Activated CD8-positive, alpha-beta memory T cell treated with anti-CD3 and anti-CD28 coated beads for 1 hour (primary cell): ENCODE measurements at places on chromosomes 3 and 15.

DNA sequence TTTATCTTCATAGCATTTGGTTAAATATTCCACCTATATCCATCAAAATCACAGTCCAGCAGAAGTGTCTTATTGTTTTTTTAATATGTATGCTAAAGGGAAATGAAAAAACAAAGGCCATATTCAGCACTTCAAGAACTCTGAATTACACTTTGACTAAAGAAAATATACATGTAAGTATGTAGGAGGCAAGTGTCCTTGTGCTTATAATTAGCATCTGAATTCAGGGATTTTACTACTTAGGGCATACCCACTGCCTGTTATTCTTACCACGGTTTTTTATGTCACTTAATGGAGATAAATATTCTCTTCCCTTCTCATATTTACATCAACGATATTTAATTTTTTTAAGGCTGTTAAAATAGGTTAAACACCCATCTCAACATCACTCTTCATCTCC, 117.3 kb downstream of the TBC1D5 start:
- no peak for DNase-seq

GRCh38 chr15:78927077-78927790, 17.6 kb downstream of the CTSH start:
- DNase-seq, result no peak

- no peak for DNase-seq
Observed at GRCh38 chr3:23002836-23003732, 200.0 kb upstream of the UBE2E2 start.

GRCh38 chr15:70071799-70072198, 25.9 kb downstream of the TLE3 start:
- DNase-seq, result no peak

- DNase-seq, result no peak
Observed at GRCh38 chr3:97430601-97431000, 334.0 kb upstream of the ARL6 start.

- DNase-seq, result no peak
Observed at GRCh38 chr15:42102646-42103235, 8.4 kb upstream of the PLA2G4D start.

DNA sequence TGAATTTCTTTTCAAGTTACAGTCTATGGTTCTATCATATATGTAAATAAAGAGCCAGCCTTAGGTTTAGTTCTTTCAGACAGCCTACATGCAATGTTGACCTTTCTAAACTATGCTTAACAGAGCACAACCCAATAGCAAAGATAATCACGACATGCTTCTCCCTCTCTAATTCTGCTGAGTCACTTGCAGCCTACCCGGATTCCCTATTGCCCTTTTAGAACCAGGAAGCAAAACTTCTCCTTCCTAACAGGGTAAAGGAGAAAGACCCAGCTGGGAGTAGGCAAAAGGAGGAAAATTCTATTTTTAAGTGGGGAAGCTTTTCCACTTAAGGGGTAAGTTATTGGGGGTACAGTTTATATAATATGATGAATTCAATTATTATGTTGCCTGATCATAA, 79.3 kb downstream of the SLC7A14 start:
- no peak for DNase-seq

- DNase-seq, result no peak
Observed at GRCh38 chr3:170256597-170256996, 34.4 kb downstream of the PRKCI start.

- no peak for DNase-seq
Observed at GRCh38 chr15:91946581-91947292, 93.2 kb downstream of the SLCO3A1 start.

DNA sequence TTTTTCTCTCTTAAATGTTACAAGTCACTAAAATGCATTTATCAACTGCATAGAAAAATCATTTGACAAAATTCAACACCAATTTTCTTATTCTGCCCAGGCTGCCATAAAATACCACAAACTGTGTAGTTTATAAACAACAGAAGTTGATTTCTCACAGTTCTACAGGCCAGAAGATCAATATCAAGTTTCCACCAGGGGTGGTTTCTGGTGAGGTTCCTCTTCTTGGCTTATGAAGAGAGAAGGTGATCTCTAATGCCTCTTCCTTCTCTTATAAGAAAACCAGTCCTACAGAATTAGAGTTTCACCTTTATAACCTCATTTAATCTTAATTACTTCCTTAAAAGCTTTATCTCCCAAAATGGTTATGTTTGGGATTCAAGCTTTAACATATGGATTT, 10.9 kb upstream of the CD200R1L start:
- DNase-seq, result no peak

GRCh38 chr3:127072971-127073783, 90.3 kb downstream of the PLXNA1 start:
- no peak for DNase-seq

- DNase-seq, result no peak
Observed at GRCh38 chr3:43390255-43390588, 103.9 kb downstream of the SNRK start.

- DNase-seq, result no peak
Observed at GRCh38 chr3:71070497-71071463, 512.7 kb downstream of the FOXP1 start.

GRCh38 chr3:46845397-46845859, 17.8 kb downstream of the MYL3 start:
- no peak for DNase-seq

DNA sequence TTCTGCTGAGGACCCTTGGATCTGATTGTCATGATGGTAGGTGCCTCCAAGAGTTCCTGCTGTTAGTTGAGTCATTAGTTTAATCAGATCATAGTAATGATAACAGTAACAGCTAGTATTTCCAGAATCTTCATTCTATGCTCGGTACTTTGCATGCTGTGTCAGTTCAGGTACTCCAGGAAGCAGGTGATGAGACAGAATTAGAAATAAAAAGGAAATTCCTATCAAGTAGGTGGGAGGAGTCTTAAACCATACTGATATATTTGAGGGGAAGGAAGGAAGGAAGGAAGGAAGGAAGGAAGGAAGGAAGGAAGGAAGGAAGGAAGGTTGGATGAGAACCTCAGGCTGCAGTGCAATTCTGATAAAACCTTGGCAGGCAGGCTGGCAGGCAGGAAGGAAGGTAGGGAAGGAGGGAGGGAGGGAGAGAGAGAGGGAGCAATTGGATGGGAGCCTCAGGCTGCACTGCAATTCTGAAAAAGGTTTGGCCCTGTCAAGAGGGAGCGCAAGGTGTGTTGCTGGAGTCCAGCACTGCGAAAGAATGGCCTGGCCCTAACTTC, 148.8 kb upstream of the NUDT16 start:
- DNase-seq, result no peak

DNA sequence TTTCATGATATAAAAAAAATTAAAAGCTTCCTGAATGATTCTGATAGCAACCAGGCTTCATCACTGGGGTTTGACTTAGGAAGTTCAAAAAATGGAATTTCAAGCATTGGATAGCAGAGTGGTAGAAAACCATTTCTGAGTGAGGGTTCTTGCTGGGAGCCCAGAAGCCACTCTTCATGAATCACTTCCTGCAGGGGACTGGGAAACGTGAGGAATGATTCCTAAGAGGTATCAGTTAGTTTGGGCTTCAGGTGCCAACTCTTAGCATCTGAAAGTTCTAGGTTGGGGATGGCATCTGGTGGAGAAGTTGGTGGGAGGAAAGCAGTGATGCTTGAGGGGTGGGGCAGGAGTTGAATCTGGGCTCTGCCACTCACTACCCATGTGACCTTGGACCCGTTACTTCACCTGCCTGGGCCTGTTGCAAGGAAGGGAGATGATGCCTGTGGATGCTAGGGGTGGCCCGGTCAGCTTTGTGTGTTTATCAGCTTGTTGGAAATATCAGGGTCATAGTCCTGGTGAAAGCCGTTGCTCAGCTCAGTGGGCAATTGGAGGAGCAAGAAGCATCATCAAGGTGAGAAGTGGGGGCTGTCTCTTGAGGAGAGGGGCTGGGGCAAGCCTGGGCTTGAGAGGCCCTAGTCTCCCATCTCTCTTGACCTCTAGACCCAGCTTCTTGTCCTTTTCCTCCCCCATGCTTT, 37.0 kb upstream of the TNFAIP8L3 start:
- no peak for DNase-seq

- no peak for DNase-seq
Observed at GRCh38 chr3:37652851-37653250, 208.8 kb upstream of the CTDSPL start.

DNA sequence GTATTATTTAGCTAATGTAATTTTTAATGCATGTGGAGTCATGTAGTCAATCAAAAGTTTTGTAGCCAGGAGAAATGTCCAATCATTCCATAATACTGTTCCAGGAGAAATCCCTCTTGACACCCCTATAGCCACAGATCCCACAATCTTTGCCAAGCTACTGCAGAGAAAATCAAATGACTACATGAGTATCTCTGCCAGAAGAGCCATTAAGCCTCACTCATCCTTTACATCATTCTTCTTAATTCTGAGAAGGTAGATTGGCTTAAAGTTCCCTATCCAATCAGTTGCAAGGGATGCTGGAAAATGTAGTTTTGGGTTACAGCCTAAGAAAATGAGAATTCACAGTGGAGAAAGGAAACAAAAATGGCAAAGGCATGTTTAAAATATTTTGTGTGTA, 502.1 kb downstream of the ZBBX start:
- DNase-seq, result no peak

DNA sequence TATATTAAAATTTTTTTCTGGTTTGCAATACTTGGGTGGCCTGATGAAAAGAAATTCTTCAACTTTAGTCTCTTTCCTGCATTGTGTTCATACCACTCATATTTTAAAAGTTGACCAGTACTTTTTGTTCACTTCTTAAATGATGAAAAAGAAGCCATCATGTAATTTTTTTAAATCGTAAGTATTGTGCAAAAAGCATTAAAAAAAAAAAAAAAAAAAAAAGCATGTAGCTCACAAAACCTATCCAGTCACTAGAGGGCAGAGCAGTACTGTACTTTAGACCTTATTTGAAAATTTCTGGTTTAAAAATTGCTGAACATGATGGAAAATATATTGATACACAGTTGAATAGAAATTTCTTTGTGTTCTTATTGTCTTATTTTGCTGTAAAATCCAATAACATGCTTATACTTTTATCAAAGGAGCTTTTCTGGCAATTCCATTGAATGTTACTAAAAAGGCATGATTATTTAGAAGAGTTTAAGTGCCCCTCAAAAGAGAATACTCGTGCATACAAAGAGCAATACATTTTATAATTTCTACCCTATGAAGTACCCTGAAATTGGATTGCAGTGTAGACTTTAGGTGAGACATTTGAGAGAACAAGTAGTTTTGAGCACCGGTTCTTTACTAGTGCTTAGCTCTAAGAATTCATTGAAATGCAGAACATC, 137.7 kb downstream of the BBX start:
- no peak for DNase-seq

GRCh38 chr3:9008550-9009255, 45.4 kb upstream of the RAD18 start:
- DNase-seq, result no peak

DNA sequence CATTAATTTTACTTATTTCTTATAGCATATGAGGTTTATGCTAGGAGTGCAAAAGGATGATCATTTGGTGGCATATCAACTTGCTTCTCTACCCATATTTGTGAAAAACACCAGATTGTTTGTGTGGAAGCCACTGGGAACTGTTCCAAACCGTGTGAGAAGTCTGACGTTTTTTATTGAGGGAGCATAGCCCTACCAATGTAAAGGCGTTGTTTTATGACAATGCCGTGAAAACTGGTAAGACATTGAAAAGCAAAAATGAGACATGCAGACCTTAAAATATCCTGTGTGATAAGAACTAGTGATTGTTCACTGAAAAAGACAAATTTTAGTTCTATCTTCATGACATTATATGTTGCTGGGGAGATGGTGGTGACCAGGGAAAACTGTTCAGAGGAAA, 87.8 kb downstream of the CHL1 start:
- DNase-seq, result no peak

DNA sequence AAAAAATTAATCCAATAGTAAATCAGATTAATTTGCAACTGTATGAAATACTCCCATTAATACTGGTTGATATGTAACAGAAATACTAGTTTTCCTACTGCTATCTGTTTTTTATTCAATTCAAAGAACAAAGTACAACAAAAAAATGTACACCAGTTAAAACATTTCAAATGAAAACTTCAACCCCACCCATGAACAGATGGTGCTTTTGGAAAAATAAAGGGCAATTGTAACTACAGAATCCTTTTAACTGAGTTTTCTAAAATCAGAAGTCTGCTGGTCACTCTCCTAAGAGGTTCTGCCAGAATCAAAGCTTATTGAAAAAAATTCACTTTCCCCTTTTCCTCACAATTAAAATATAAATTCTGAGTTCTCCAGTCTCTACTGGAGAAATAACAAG, 34.3 kb downstream of the DENND6A start:
- DNase-seq, result no peak

DNA sequence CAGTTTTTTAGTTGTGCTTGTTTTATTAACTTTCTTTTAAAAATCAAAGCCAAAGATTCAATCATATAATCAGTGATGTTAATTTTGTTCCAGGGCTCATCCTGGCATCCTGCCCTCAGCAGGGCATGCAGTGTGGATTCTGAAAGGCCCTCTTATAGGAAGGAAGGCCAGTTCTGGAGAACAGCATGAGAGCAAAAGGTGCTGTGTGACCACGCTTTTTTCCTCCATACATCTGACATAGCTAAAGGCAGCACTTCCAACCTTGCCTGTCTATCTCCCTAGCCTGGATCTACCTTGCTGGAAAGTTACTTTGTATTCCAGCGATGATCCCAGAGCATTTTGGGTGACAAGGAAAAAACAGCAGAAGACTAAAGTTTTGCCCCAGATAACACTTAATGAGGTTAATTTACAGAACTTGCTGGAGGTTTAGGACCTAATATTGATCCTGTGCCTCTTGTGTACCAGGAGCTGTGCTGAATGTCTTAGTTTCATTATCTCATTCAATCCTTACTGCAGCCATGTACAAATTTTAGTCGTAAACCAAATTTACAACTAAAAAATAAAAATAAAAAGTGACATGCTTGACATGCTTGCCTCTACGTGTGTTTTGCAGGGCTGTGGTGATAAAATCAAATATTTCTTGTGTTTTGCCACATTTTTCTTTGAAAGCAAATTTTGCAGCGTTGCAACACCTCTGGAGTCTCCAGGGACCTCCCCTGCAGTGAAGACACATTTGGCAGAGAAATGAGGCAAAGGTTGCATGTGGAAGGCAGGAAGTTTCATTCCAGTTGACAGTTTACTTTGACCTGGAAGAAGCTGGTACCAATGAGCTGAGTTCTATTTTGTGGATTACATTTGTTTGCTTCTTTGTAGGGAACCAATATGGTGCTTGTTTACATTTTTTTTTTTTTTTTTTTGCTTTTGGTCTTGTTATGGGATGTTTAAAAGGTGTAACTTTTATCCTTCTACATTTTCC, 13.2 kb downstream of the IL1RAP start:
- no peak for DNase-seq

DNA sequence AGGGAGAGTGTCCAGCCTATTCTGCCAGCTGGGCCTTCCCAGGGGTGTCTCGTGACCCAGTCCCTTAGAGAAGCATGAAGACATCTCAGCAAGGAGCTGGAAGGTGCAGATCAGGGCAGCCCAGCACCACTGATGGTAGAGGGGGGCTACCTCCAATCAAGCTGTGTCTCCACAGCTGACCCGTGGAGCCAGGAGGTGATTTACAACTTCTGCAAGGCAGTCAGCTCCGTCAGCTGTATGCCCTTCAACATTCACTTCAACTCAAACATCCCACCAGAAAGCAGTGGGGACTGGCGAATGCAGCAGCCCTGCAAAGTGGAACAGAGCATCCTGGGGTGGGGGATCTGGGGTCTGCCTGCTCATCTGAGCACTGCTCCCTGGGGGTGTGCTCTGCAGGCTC, 32.6 kb upstream of the FRG2C start:
- DNase-seq, result no peak
